Calu3 (cell line): ENCODE measurements at places on chromosomes 7 and 10.

GRCh38 chr7:13882051-13882450, 107.4 kb downstream of the ETV1 start:
- H3K36me3 ChIP-seq: no peaks in the 10 kb centered on the region
- no peaks in the 10 kb centered on the region for H3K27me3 ChIP-seq
- DNase-seq: no peak
- no peak overlapping the region for H3K27ac ChIP-seq

GRCh38 chr10:62258926-62259325, 9.7 kb downstream of the RTKN2 start:
- no peak overlapping the region for H3K4me3 ChIP-seq
- DNase-seq: no peak
- peaks cover 5% of the 10 kb centered on the region for H3K36me3 ChIP-seq
- peaks cover 11% of the 10 kb centered on the region for H3K4me1 ChIP-seq

GRCh38 chr10:47383261-47384147, 589 bp downstream of the ZNF488 start:
- peaks cover 12% of the 10 kb centered on the region for H3K4me1 ChIP-seq
- H3K36me3 ChIP-seq: peaks cover 13% of the 10 kb centered on the region
- H3K27ac ChIP-seq: peak overlapping the region; percentile 22
- peak overlapping the region; percentile 71 for H3K4me3 ChIP-seq

- H3K27me3 ChIP-seq: no peaks in the 10 kb centered on the region
- H3K36me3 ChIP-seq: no peaks in the 10 kb centered on the region
- peaks cover 35% of the 10 kb centered on the region for H3K4me1 ChIP-seq
- peak; percentile 17 for DNase-seq
- no peak overlapping the region for H3K27ac ChIP-seq
Observed at GRCh38 chr10:29811751-29812427, 177.1 kb upstream of the SVIL start.

GRCh38 chr7:150976529-150977381, 1.4 kb downstream of the KCNH2 start:
- DNase-seq: no peak
- H3K27me3 ChIP-seq: peaks cover 76% of the 10 kb centered on the region
- H3K27ac ChIP-seq: no peak overlapping the region

DNA sequence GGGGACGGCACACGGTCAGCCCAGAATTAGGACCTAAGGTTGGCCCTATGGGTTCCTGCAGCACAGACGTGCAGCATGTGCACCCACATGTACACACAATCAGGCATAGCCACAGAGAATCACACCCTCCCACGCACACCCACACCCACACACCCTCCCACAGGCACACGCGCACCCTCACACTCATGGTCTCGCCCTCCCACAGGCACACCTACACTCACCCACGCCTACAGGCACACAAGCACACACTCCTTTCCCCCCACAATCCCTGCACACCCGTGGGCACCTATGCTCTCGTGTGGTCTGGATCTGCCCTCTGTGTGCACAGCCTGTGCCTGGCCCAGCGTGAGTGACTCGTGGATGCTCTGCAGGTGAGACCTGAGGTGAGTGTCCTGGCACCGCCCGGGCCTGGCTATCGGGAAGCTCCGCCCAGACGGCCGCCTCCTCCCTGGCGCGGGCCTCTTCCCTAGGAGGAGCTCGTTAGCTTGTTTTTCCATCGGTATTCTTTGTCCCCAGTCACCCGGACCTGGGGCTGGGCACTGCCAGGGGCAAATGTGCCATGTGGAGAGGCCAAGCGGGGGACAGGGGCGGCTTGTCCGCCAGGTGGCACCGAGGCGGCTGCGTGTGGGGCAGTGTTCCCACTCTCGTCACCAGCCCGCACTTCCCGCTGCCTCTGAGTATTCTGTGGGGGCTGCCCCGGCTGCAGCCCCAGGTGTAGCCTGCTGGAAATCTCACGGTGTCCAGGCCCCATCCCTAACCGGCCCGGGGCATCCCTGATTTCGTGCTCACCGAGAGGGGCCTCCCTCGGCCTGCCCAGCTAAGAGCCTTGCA, 110.2 kb upstream of the FAM20C start:
- H3K27ac ChIP-seq: no peak overlapping the region
- peaks cover 52% of the 10 kb centered on the region for H3K27me3 ChIP-seq
- no peak overlapping the region for H3K4me3 ChIP-seq

DNA sequence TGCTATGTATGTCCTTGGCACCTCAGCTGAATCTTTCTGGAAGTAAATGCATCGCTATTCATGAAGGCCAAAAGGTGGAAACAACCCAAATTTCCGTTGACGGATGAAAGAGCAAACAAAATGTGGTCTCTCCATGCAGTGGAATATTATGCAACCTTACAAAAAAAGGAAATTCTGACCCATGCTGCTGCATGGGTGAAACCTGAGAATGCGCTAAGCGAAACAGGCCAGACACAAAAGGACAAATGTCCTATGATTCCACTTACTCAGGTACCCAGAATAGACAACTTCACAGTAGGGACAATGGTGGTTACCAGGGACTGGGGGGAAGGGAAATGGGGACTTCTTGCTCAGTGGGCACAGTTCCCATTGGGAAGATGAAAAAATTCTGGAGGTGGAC, 158.8 kb downstream of the CAMK1D start:
- no peak overlapping the region for H3K27ac ChIP-seq
- DNase-seq: no peak
- no peaks in the 10 kb centered on the region for H3K36me3 ChIP-seq

- no peak overlapping the region for H3K27ac ChIP-seq
- H3K27me3 ChIP-seq: no peaks in the 10 kb centered on the region
- no peak overlapping the region for H3K4me3 ChIP-seq
- no peak for DNase-seq
Observed at GRCh38 chr10:73623056-73623455, 18.2 kb downstream of the MYOZ1 start.

- H3K27me3 ChIP-seq: no peaks in the 10 kb centered on the region
- H3K27ac ChIP-seq: no peak overlapping the region
- H3K4me1 ChIP-seq: no peaks in the 10 kb centered on the region
- no peak overlapping the region for H3K4me3 ChIP-seq
- DNase-seq: no peak
Observed at GRCh38 chr10:101965075-101965765, 90.8 kb downstream of the ARMH3 start.

DNA sequence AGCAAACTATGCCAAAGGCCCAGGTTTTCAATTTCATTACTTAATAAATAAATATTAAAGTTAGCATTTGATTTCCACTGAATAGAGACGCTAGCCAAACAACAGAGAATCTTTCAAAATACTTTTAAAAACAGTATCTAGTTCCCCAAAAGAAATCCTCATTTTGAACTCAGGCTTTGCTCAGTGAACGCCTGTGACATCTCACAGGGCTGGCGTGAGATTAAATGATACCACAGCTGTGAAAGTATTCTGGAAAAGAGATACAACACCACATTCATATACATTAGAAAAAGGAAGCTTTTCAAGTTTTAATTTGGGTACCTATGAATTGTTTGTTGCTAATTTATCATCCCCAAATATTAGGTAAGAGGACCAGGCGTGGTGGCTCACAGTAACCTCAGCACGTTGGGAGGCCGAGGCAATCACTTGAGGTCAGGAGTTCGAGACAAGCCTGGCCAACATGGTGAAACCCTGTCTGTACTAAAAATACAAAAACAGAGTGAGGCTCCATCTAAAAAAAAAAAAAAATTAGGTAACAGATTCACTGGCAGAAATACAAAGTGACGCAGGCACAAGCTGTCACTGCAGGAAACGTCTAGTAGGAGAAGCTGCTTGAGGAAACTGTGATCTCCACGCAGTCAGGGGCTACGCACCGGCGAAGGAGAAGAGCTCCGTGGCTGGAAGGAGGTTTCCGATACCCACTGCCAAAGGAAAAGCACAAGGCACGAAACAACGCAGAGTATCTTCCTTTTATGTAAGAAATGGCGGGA, 50.0 kb downstream of the AMZ1 start:
- H3K36me3 ChIP-seq: peaks cover 8% of the 10 kb centered on the region
- no peak for DNase-seq
- no peak overlapping the region for H3K4me3 ChIP-seq
- no peak overlapping the region for H3K27ac ChIP-seq
- peaks cover 17% of the 10 kb centered on the region for H3K4me1 ChIP-seq

- DNase-seq: no peak
- no peaks in the 10 kb centered on the region for H3K4me1 ChIP-seq
- H3K4me3 ChIP-seq: no peak overlapping the region
- H3K27me3 ChIP-seq: no peaks in the 10 kb centered on the region
- H3K27ac ChIP-seq: no peak overlapping the region
- no peaks in the 10 kb centered on the region for H3K36me3 ChIP-seq
Observed at GRCh38 chr7:133961724-133962123, 165.4 kb upstream of the LRGUK start.

- no peak for DNase-seq
- H3K27ac ChIP-seq: no peak overlapping the region
- H3K4me1 ChIP-seq: peaks cover 6% of the 10 kb centered on the region
- H3K36me3 ChIP-seq: no peaks in the 10 kb centered on the region
- no peak overlapping the region for H3K4me3 ChIP-seq
Observed at GRCh38 chr10:24269476-24269875, 60.5 kb downstream of the KIAA1217 start.

- no peak overlapping the region for H3K27ac ChIP-seq
- no peaks in the 10 kb centered on the region for H3K27me3 ChIP-seq
- DNase-seq: no peak
- H3K36me3 ChIP-seq: no peaks in the 10 kb centered on the region
- peaks cover 7% of the 10 kb centered on the region for H3K4me1 ChIP-seq
Observed at GRCh38 chr7:134279336-134279735, 37.4 kb downstream of the SLC35B4 start.

DNA sequence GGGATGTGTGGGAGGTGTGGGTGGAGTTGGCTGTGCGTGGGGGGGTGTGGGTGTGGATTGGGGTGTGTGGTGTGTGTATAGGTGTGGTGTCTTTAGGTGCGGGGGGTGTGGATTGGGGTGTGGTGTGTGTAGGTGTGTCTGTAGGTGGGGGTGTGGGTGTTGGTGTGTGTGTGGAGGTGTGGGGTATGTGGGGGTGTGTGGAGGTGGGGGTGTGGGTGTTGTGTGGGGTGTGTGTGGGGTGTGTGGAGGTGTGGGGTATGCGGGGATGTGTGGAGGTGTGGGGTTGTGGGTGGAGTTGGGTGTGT, 33.9 kb downstream of the SPDYE17 start:
- no peaks in the 10 kb centered on the region for H3K27me3 ChIP-seq
- H3K36me3 ChIP-seq: peaks cover 17% of the 10 kb centered on the region
- H3K4me3 ChIP-seq: no peak overlapping the region

DNA sequence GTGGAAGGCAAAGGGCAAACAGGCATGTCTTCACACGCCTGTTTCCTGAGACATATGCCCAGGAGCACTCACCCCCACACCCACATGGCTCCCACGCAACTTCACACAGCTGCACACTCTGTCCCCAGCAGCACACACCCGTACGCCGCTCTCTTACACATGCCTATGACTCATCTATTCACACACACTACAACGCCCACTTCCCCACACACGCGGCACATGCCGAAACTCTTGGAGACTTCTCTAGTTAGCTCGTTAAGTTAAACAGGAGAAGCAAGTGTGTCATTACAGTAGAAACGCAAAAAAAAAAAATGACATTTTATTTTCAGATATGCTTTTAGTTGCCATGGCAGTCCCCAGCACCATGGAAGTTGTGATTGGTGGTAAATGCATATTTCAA, 6.7 kb downstream of the CALN1 start:
- H3K4me3 ChIP-seq: no peak overlapping the region
- H3K27ac ChIP-seq: peak overlapping the region; percentile 6
- peak; percentile 3 for DNase-seq

DNA sequence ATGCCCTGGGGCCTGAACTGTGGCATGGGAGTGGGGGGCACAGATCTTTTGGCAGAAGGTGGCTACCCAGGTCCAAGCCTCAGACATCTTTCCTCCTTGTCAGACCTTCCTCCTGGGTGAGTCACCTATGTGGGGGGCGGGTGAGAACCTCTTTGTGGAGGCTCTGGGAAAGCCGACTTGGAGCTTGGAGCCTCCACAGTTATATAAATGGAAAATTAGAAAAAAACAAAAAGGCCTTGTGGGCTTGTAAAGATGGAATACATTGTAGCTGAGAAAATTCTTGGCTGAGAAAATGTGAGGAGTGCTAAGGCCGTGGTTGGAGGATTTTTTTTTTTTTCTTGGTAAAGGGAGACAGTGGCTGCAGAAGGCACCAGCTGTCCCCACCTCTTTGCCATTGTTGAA, 292.5 kb downstream of the CCDC3 start:
- H3K36me3 ChIP-seq: peaks cover 4% of the 10 kb centered on the region
- DNase-seq: no peak
- H3K27me3 ChIP-seq: no peaks in the 10 kb centered on the region
- no peak overlapping the region for H3K27ac ChIP-seq

DNA sequence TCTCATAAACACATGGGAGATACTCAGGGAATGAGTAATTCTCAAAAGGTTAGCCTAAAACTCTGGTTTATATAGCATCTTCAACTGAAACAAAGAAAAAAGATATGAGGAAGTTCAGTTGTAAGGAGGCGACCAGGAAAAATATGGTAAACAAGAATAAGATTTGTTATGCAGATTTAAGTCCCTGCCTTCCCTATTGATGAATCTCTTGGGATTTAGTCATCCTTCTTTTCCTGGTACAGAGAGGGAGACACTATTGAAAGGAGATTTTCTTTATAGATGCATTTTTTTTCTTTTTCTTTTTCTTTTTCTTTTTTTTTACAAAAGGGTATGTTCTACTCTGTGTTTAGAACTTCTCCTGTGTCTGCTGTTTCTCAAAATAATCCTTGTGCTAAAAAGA, 557.5 kb downstream of the DNAJB9 start:
- H3K27ac ChIP-seq: no peak overlapping the region
- no peaks in the 10 kb centered on the region for H3K4me1 ChIP-seq
- no peaks in the 10 kb centered on the region for H3K36me3 ChIP-seq
- no peak for DNase-seq
- H3K4me3 ChIP-seq: no peak overlapping the region

GRCh38 chr10:93447019-93447418, 35.1 kb downstream of the MYOF start:
- H3K4me3 ChIP-seq: no peak overlapping the region
- no peak for DNase-seq
- H3K4me1 ChIP-seq: peaks cover 66% of the 10 kb centered on the region
- H3K36me3 ChIP-seq: peaks cover 92% of the 10 kb centered on the region
- peak overlapping the region; percentile 85 for H3K27ac ChIP-seq

DNA sequence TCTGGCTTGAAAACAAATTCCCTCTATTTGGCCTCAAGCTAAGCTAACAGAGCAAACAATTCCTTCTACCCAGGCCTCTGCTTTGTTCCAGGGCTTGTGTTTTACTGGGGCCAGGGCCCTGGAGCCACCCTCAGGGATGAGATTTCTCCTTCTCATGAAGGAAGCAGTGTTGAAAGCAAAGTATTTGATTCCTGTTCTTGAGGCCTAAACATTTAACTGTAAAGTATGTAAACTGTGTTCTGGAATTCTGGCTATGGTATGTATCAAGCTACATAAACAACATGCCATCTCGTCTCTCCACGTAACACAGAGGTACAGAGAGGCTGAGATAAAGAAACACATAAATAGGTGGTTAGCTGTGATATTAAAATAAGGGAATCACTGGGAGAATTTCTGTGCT, 81.8 kb downstream of the HERPUD2 start:
- no peaks in the 10 kb centered on the region for H3K27me3 ChIP-seq
- no peaks in the 10 kb centered on the region for H3K36me3 ChIP-seq
- H3K4me3 ChIP-seq: no peak overlapping the region
